Hematopoietic multipotent progenitor cell (in vitro differentiated cells): ENCODE measurements at places on chromosomes 6 and 20. TPM values are rescaled to one million over a fixed set of nuclear protein-coding genes. Genes with fewer than 3 reads are reported as not detected.

GRCh38 chr20:52025938-52026337 lies 165.6 kb downstream of the ZFP64 start:
- no peak for DNase-seq

DNA sequence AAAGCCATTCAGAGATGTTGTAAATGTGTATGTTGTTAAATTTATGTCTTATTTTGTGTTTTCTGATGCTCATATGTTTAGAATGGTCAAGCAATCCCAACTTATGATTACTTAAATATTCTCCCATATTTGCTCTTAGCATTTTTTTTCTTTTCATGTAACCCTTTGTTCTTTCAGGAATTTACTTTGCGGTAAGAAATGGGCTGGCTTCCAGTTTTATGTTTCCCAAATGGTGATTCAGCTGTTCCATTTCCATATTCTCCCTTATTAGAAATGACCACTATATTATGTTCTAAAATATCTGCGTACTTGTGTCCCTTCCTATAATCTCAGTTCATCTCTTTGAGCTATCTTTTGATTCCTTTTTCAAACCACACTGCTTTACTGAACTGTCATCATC lies 113.7 kb downstream of the CDH26 start:
- no peak for DNase-seq

DNA sequence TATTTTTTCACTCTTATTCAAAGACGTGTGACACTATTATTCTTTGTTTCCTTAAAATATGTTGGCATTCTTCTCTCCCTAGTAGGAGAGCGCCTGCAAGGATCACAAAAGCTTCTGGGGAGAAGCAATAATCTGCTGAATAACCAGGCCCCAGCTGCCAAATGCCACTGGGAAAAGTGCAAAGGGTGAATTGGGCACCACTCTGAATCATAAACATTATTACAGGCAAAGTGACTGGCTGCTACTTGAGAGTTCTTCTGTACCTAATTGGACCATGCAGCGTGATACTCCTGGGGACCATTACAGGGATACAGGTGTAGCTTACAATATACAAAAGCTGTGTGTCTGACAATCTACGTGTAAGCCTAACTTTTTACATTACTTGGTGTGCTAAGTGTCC lies 152.8 kb downstream of the ATXN1 start:
- no peak for DNase-seq

DNA sequence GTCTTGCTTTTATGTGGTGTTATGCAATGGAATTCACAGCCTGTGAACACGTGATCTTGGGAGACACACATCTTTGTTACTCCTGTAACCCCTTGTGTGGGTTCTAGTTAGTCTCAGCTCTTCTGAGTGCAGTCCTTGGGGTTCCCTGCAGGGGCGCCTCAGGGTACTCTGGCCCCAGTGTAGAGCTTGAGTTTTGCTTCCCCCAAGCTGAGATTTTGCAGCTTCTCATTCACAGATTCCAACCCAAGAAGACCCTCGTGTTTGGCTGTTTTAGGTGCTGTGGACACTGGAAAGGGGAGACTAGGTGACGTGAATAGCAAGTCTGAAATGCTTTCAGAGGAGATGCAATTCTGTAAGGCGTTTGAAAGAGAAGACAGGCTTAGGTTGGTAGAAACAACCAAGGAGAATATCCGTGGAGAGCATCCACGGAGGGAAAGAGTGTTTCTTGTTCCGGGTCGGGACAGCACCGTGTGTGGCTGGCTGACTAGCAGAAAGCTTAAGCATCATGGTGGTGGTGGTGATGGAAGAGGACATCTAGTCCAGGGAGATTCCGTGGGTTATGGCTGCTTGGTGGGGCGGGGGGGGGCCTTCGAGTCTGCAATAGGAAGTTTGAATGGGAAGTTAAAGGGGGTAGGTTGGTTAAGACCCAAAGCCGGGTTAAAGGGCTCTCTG lies 30.1 kb downstream of the DUSP22 start:
- DNase-seq: no peak

The LAMA4 gene
- 0.54 TPM for total RNA-seq

The LIN28B gene
- total RNA-seq: not detected

The MCCD1 gene
- not detected for total RNA-seq

GRCh38 chr6:15434823-15435380 lies 189.0 kb downstream of the JARID2 start:
- DNase-seq: no peak

The TXLNB gene
- total RNA-seq: 0.81 TPM

- DNase-seq: no peak
These were observed 37.8 kb downstream of the ZNF451 start for GRCh38 chr6:57127763-57128162.
